Activated CD8-positive, alpha-beta T cell treated with anti-CD3 and anti-CD28 coated beads for 36 hours (primary cell): ENCODE measurements at places on chromosomes 7 and 10. TPM values are rescaled to one million over a fixed set of nuclear protein-coding genes. Genes with fewer than 3 reads are reported as not detected.

The RP9 gene
- 14.2 TPM for total RNA-seq

- H3K36me3 ChIP-seq: peaks cover 16% of the 10 kb centered on the region
- H3K4me3 ChIP-seq: no peak overlapping the region
- H3K27ac ChIP-seq: no peak overlapping the region
- H3K4me1 ChIP-seq: peaks cover 60% of the 10 kb centered on the region
- DNase-seq: no peak
Observed at GRCh38 chr7:39645482-39646407, 22.4 kb downstream of the RALA start.

The NFKB2 gene
- total RNA-seq: 253 TPM

GRCh38 chr10:31426401-31426800 is 107.4 kb downstream of the ZEB1 start:
- no peak overlapping the region for H3K4me3 ChIP-seq
- DNase-seq: no peak
- peaks cover 59% of the 10 kb centered on the region for H3K4me1 ChIP-seq
- peaks cover 23% of the 10 kb centered on the region for H3K36me3 ChIP-seq
- H3K27ac ChIP-seq: no peak overlapping the region

GRCh38 chr7:153518201-153518984 is 533.8 kb upstream of the DPP6 start:
- H3K27me3 ChIP-seq: no peaks in the 10 kb centered on the region
- no peaks in the 10 kb centered on the region for H3K36me3 ChIP-seq
- no peaks in the 10 kb centered on the region for H3K4me1 ChIP-seq
- no peak overlapping the region for H3K4me3 ChIP-seq
- no peak overlapping the region for H3K27ac ChIP-seq

DNA sequence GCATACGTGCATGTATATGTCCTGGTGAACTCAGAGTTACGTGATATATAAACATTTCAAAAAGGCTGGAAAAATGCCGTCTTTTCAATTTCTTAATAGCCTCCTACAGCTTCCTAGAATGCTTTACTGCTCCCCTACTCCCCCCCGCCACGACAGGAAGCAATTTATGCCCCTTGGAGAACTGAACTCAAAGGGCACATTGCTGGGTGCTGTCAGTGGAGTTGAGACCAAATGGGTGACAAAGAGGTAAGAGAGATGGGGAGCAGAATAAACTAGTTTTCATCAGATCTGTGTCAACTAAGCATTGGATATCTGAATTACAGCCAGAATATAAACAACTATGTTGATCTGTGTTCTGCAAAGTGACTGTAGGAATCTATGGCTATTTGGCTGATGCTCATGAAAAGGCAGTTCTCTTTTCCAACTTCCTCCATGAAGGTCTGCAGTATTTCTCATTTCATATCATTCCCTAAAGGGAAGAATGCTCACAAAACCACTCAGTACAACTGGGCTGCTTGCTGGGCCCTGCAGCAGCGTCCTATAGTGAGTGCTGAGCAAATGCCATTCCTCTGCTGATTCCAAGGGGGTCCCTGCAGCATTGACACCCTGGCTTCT is 171.3 kb upstream of the HPS1 start:
- H3K36me3 ChIP-seq: no peaks in the 10 kb centered on the region
- H3K4me1 ChIP-seq: no peaks in the 10 kb centered on the region
- H3K4me3 ChIP-seq: no peak overlapping the region
- DNase-seq: no peak
- no peak overlapping the region for H3K27ac ChIP-seq

- no peaks in the 10 kb centered on the region for H3K36me3 ChIP-seq
- DNase-seq: no peak
Observed at GRCh38 chr7:131623154-131623553, 66.7 kb upstream of the PODXL start.

DNA sequence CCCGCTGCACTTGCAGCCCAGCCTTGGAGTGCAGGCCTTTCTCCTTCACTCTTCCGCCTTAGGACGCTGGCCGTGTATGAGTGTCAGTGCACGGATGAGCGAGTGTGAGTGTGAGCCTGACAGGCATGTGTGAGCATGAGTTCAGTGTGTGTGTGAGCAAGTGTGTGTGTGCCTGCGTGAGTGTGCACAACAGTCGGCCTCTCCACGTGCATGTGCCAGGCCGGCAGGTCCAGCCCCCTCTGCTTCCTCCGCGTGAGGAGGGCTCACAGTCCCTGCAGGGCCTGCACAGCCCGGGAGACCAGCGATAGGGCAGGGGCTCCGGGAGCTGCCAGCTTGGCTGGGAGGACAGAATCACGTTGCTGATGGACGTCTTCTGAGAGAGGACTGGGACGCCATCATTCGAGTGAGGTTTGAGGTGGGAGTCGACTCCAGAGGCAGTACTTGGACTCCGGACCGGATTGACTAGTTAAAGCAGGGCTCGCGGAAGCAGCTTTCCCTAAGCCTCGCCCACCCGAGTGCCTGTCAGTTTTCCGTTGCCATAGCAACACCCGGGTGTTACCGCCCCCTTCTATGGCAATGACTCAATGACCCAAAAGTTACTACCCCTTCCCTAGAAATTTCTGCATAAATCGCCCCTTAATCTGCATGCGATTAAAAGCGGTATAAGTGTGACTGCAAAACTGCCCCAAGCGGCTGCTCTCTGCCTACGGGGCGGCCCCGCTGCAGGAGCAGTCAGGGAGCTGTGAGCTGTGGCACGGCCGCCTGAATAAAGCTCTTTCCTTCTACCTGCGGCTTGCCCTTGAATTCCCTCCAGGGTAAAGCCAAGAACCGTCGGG is 19.6 kb upstream of the CFAP46 start:
- H3K36me3 ChIP-seq: no peaks in the 10 kb centered on the region
- peaks cover 19% of the 10 kb centered on the region for H3K4me1 ChIP-seq
- H3K27ac ChIP-seq: peak overlapping the region; percentile 89

GRCh38 chr10:81969136-81969535 is 94.1 kb downstream of the NRG3 start:
- no peak overlapping the region for H3K4me3 ChIP-seq
- H3K27me3 ChIP-seq: no peaks in the 10 kb centered on the region
- no peaks in the 10 kb centered on the region for H3K36me3 ChIP-seq
- H3K27ac ChIP-seq: no peak overlapping the region
- DNase-seq: no peak
- H3K4me1 ChIP-seq: no peaks in the 10 kb centered on the region

GRCh38 chr7:24926623-24927524 is 53.1 kb downstream of the OSBPL3 start:
- no peak overlapping the region for H3K27ac ChIP-seq
- no peak overlapping the region for H3K4me3 ChIP-seq
- H3K27me3 ChIP-seq: no peaks in the 10 kb centered on the region
- no peak for DNase-seq
- peaks cover 50% of the 10 kb centered on the region for H3K4me1 ChIP-seq

DNA sequence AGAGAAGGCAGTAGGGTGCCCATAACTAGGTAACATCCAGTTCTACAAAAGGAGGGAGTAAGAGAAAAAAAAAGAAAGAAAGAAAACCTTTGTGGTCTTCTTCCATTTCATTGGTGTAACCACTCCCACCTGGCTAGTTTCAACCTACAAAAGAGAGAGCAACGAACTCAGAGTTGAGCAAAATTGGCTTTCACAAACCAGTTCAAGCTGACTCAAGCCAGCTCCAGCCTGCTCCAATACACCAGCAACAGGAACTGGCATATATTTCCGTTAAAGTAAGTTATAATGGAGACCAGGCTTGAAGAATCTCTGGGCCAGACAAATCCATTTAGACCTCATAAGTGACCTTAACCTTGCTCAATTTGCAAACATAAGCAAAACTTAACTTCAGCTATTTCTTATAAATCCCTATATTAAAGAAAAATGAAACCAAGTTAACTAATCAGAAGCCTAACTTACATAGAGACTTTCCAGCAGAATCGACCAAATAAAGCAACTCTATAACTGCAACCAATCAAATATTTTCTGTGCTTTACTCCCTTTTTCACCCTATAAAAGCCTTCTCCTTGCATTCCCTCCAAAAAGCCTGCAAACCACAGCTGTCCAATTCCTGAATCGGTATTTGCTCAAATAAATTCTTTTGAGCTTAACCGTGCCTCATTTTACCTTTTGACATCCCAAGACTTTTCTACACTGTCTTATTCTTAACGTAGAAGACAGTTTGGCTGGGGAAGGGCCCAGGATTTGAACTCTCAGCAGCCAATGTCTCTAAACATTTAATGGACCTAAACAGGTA is 10.1 kb downstream of the ANKRD22 start:
- H3K4me3 ChIP-seq: no peak overlapping the region
- peaks cover 2% of the 10 kb centered on the region for H3K27me3 ChIP-seq
- H3K36me3 ChIP-seq: no peaks in the 10 kb centered on the region
- H3K4me1 ChIP-seq: peaks cover 15% of the 10 kb centered on the region

GRCh38 chr7:2231992-2232765 is 566 bp downstream of the MAD1L1 start:
- no peaks in the 10 kb centered on the region for H3K27me3 ChIP-seq
- peaks cover 31% of the 10 kb centered on the region for H3K4me1 ChIP-seq
- H3K36me3 ChIP-seq: peaks cover 28% of the 10 kb centered on the region
- peak overlapping the region; percentile 79 for H3K27ac ChIP-seq
- peak overlapping the region; percentile 89 for H3K4me3 ChIP-seq

- DNase-seq: no peak
- H3K27ac ChIP-seq: no peak overlapping the region
- H3K36me3 ChIP-seq: no peaks in the 10 kb centered on the region
- H3K27me3 ChIP-seq: peaks cover 22% of the 10 kb centered on the region
- peaks cover 2% of the 10 kb centered on the region for H3K4me1 ChIP-seq
Observed at GRCh38 chr10:94285271-94285670, 77.5 kb downstream of the NOC3L start.

- peak overlapping the region; percentile 59 for H3K4me3 ChIP-seq
- H3K4me1 ChIP-seq: peaks cover 78% of the 10 kb centered on the region
- H3K27me3 ChIP-seq: no peaks in the 10 kb centered on the region
- peak overlapping the region; percentile 91 for H3K27ac ChIP-seq
- no peaks in the 10 kb centered on the region for H3K36me3 ChIP-seq
Observed at GRCh38 chr10:33139181-33139646, 181.2 kb upstream of the ITGB1 start.

- no peak overlapping the region for H3K27ac ChIP-seq
- H3K4me3 ChIP-seq: no peak overlapping the region
- peaks cover 4% of the 10 kb centered on the region for H3K4me1 ChIP-seq
- H3K36me3 ChIP-seq: no peaks in the 10 kb centered on the region
Observed at GRCh38 chr10:86556933-86557649, 35.5 kb upstream of the WAPL start.

- H3K27me3 ChIP-seq: peaks cover 26% of the 10 kb centered on the region
- H3K4me1 ChIP-seq: peaks cover 17% of the 10 kb centered on the region
- H3K4me3 ChIP-seq: peak overlapping the region; percentile 79
- peak overlapping the region; percentile 48 for H3K27ac ChIP-seq
Observed at GRCh38 chr7:6271694-6272440, 557 bp downstream of the CYTH3 start.

DNA sequence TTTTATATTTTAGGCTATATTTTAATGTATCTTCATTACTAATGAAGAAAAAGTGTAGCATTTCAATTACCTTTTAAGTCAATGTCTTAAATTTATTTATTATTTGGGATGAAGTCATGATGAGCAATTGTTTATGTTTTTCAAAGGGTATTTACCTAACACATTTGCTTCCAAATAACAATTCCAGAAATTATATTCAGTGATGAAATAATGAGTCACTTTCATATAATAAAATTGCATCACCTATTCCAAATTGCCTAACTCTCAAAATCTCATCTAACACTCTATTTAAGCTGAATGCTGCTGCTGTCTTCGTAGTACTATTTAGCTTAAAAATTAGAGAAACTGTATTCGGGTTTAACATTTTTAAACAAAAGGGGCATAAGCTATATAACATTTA is 97.7 kb downstream of the PRKG1 start:
- no peaks in the 10 kb centered on the region for H3K4me1 ChIP-seq
- H3K27ac ChIP-seq: no peak overlapping the region
- H3K36me3 ChIP-seq: no peaks in the 10 kb centered on the region
- no peaks in the 10 kb centered on the region for H3K27me3 ChIP-seq
- DNase-seq: no peak

The CPA4 gene
- total RNA-seq: not detected
